ENCODE measurements at places on chromosomes 1 and 21.
A peak's percentile ranks its signal among the peaks of the same experiment; 100 is the strongest.

DNA sequence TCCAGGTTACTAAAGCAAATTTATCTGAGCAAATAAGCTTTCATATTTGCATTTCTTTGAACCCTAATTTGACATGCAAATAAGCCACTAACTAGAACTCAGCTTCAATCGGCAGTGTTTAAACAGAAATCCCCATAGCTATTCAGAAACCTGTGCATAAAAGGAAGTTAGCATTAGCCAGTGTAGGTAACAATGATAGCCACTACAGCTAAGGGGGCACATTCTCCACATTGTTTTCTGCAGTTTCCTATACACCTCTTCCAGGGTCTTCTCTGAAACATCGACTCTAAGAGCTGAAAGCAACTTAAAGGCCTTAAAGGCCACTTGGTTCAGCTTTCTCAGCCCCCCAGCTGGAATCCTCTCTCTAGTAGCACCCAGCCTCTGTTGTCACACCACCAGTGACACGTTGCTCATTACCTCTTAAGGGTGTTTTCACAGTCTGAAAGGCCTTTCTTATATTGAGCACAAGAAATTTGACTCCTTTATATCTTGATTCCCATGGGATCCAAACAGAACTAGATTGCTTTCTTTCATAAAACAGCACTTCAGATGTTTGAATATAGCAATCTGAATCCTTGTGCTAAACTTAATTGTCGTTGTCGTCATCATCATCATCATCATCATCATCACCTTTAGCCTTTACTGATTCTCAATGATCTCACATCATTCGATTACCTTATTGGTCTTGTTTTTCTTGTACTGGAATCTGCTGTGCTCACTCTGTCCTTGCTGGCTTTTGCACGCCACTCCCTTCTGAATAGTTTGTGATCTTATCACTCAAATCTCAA is 93.9 kb upstream of the DAB1 start:
- no peaks in the 10 kb centered on the region for H3K36me3 ChIP-seq
- no peak overlapping the region for H3K4me3 ChIP-seq
- no peaks in the 10 kb centered on the region for H3K4me1 ChIP-seq

- H3K4me1 ChIP-seq: peaks cover 63% of the 10 kb centered on the region
- peak; percentile 90 for DNase-seq
- peak overlapping the region; percentile 99 for H3K27ac ChIP-seq
- no peaks in the 10 kb centered on the region for H3K36me3 ChIP-seq
These were observed 10.5 kb downstream of the KIAA1614 start for GRCh38 chr1:180923021-180923841.

DNA sequence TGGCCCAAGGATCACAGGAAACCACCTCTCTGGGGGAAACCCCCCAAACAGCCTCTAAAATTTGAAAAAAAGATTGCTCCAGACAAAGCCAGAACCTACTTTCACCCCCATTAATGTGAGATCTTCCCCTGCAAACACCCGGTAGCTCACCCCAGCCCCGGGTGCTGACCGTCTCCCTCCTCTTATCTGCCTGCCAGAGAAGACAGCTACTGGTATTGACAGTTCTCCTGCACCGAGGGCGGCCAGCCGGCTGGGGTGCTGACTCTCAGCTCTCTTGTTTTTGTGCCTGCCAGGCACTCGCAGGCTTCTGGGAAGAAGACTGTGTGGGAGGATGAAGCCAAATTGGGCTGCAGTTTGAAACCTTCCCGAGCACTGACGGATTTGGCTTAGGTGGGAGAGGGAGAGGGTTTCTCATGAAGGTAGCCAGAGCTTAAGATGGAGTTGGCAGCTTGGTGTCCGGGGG is 48.2 kb downstream of the RASSF5 start:
- H3K27ac ChIP-seq: no peak overlapping the region
- no peak for DNase-seq
- no peaks in the 10 kb centered on the region for H3K27me3 ChIP-seq
- no peak overlapping the region for H3K4me3 ChIP-seq
- H3K36me3 ChIP-seq: no peaks in the 10 kb centered on the region

GRCh38 chr1:229035748-229036082 is 235.2 kb upstream of the RAB4A start:
- no peak for DNase-seq
- no peak overlapping the region for H3K4me3 ChIP-seq
- H3K36me3 ChIP-seq: no peaks in the 10 kb centered on the region
- H3K27ac ChIP-seq: no peak overlapping the region
- H3K27me3 ChIP-seq: no peaks in the 10 kb centered on the region
- H3K4me1 ChIP-seq: peaks cover 8% of the 10 kb centered on the region

DNA sequence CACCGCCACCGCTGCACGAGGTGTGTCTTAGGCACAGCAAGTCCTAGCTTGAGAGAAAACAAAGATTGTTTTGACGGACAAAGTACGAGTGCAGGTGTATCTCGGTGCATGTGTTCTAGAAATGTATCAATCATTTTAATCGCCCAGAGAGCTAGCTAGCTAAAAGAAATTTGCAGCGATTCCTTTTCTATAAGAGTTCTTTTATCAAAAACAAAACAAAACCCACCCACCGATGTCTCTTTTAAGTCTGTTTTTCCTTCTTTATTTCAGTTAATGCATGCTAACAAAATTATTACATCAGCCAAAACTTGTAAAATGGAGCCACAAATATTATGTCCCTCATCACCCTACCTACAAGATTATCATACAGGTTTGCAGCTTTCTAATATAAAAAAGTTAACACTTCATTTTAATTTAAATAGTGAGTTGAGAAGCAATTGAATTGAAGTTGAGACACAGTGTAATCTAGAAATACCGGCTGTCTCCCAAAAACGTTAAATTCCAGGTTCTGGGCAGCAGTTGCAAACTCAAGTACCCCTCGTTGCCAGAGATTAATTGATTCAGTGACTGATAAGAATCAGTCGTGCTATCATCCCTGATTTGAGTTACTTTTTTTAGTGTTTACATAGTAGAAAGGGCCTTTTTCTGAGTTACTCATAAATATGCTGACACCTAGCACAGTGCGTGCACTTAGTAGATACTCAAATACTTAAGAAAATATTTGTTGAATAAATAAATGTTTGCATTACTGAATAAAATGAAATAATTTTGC is 1.5 kb upstream of the SYDE2 start:
- H3K36me3 ChIP-seq: no peaks in the 10 kb centered on the region
- H3K27ac ChIP-seq: peak overlapping the region; percentile 95
- peak overlapping the region; percentile 80 for H3K4me3 ChIP-seq

DNA sequence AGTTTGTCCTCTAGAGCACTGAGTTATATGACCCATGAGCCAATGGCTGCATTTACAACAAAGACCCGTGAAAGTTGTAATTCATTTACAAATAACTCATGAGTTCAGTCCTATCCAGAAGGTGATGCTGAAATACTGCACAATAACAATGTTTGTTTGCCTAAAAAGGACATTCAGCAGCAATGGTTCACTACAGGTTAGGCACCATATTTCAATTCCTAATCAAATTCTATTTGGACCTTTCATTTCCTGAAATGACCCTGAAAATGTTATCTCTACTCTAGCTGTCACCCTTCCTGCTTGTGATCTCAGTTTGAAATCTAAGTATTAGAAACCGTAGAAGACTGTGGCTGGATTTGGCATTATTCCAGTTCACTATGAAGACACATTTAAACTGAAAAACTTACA is 191.2 kb upstream of the SAMSN1 start:
- H3K36me3 ChIP-seq: no peaks in the 10 kb centered on the region
- H3K4me3 ChIP-seq: no peak overlapping the region
- no peak for DNase-seq
- H3K4me1 ChIP-seq: no peaks in the 10 kb centered on the region
- no peak overlapping the region for H3K27ac ChIP-seq

GRCh38 chr21:25307489-25307888 is 299.8 kb downstream of the MRPL39 start:
- H3K4me1 ChIP-seq: no peaks in the 10 kb centered on the region
- H3K27ac ChIP-seq: no peak overlapping the region
- H3K27me3 ChIP-seq: no peaks in the 10 kb centered on the region
- DNase-seq: no peak
- no peaks in the 10 kb centered on the region for H3K36me3 ChIP-seq
- H3K4me3 ChIP-seq: no peak overlapping the region

GRCh38 chr1:221766210-221766609 is 24.3 kb upstream of the DUSP10 start:
- no peaks in the 10 kb centered on the region for H3K27me3 ChIP-seq
- DNase-seq: no peak
- H3K4me1 ChIP-seq: no peaks in the 10 kb centered on the region
- no peak overlapping the region for H3K4me3 ChIP-seq

- H3K4me1 ChIP-seq: peaks cover 22% of the 10 kb centered on the region
- DNase-seq: no peak
- H3K27ac ChIP-seq: no peak overlapping the region
- no peak overlapping the region for H3K4me3 ChIP-seq
- no peaks in the 10 kb centered on the region for H3K27me3 ChIP-seq
These were observed 26.3 kb downstream of the NMNAT2 start for GRCh38 chr1:183391863-183392262.

GRCh38 chr1:83098131-83098530 is 900.8 kb downstream of the TTLL7 start:
- H3K4me1 ChIP-seq: no peaks in the 10 kb centered on the region
- no peaks in the 10 kb centered on the region for H3K27me3 ChIP-seq
- no peaks in the 10 kb centered on the region for H3K36me3 ChIP-seq
- no peak overlapping the region for H3K27ac ChIP-seq
- DNase-seq: no peak
- H3K4me3 ChIP-seq: no peak overlapping the region

DNA sequence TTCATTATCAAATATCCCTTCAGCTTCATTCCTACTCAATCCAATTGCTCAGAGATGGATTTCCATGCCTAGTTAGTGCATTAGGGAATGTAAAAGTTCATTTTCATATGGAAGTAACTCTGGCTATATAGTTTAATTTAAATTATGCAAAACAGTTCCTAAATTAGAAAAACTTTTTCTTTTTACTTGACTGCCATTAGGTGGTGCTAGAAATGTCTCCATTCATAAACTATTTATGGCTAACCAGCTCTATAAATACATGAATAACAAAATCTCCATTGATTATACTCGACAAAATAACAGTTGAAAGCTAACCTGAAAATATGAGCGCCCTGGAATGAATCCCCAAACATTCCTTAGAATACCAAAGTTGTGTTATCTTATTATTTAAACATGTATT is 311.4 kb downstream of the USH2A start:
- no peak overlapping the region for H3K27ac ChIP-seq
- no peaks in the 10 kb centered on the region for H3K27me3 ChIP-seq
- H3K4me3 ChIP-seq: no peak overlapping the region
- DNase-seq: no peak

GRCh38 chr1:151998611-151999362 is 5.1 kb upstream of the S100A10 start:
- H3K27me3 ChIP-seq: no peaks in the 10 kb centered on the region
- no peak for DNase-seq
- H3K4me1 ChIP-seq: peaks cover 17% of the 10 kb centered on the region
- H3K27ac ChIP-seq: no peak overlapping the region

GRCh38 chr1:231241750-231242149 is 738 bp downstream of the GNPAT start:
- H3K4me3 ChIP-seq: peak overlapping the region; percentile 94
- H3K4me1 ChIP-seq: peaks cover 25% of the 10 kb centered on the region
- no peaks in the 10 kb centered on the region for H3K36me3 ChIP-seq
- no peaks in the 10 kb centered on the region for H3K27me3 ChIP-seq
- DNase-seq: peak; percentile 14
- peak overlapping the region; percentile 78 for H3K27ac ChIP-seq

GRCh38 chr21:28485301-28486022 is 507.2 kb downstream of the LTN1 start:
- no peaks in the 10 kb centered on the region for H3K36me3 ChIP-seq
- H3K27ac ChIP-seq: no peak overlapping the region
- H3K27me3 ChIP-seq: no peaks in the 10 kb centered on the region
- H3K4me1 ChIP-seq: no peaks in the 10 kb centered on the region
- H3K4me3 ChIP-seq: no peak overlapping the region
- DNase-seq: no peak

- no peak for DNase-seq
- H3K27ac ChIP-seq: peak overlapping the region; percentile 46
- H3K4me1 ChIP-seq: no peaks in the 10 kb centered on the region
- H3K36me3 ChIP-seq: no peaks in the 10 kb centered on the region
These were observed 240.4 kb downstream of the SDCCAG8 start for GRCh38 chr1:243496187-243496646.
